ENCODE measurements at places on chromosomes 3 and 15. TPM values are rescaled to one million over a fixed set of nuclear protein-coding genes. Genes with fewer than 3 reads are reported as not detected.
A peak's percentile ranks its signal among the peaks of the same experiment; 100 is the strongest.

DNA sequence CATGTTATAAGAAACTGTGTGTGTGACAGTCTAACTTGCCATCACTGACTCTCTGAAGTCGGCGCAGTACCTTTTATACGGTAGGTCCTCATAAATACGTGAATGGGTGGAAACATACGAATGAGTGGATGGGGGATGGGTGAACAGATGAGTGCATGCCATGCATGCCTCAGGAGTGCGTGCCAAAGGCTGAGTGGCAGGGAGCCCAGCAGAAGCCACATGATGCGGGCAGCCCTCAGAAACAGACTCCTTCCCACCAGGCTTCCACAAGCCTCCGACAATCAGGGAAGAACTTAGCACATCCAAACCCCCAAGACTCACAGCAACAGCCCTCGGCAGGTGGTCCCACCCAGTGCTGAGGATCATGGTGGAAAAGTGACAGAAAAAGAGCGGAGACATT is 16.7 kb downstream of the HCN4 start:
- no peak for DNase-seq
- no peaks in the 10 kb centered on the region for H3K36me3 ChIP-seq
- H3K27me3 ChIP-seq, result no peaks in the 10 kb centered on the region

The HTR3E gene
- total RNA-seq, result not detected

The STRC gene
- 0.90 TPM for total RNA-seq

- DNase-seq, result no peak
- H3K4me1 ChIP-seq, result no peaks in the 10 kb centered on the region
- H3K4me3 ChIP-seq, result no peak overlapping the region
- H3K27me3 ChIP-seq, result no peaks in the 10 kb centered on the region
- H3K27ac ChIP-seq, result no peak overlapping the region
- no peaks in the 10 kb centered on the region for H3K36me3 ChIP-seq
Measured at GRCh38 chr3:72494130-72494529, 354.1 kb downstream of the SHQ1 start.

- H3K4me3 ChIP-seq, result no peak overlapping the region
- H3K4me1 ChIP-seq, result peaks cover 4% of the 10 kb centered on the region
- peak overlapping the region; percentile 95 for H3K27ac ChIP-seq
- no peaks in the 10 kb centered on the region for H3K36me3 ChIP-seq
- no peak for DNase-seq
Measured at GRCh38 chr3:24714436-24714835, 219.8 kb upstream of the THRB start.

The STRIT1 gene
- not detected for total RNA-seq

- no peak overlapping the region for H3K4me3 ChIP-seq
- DNase-seq, result no peak
- no peaks in the 10 kb centered on the region for H3K36me3 ChIP-seq
- no peaks in the 10 kb centered on the region for H3K27me3 ChIP-seq
Measured at GRCh38 chr15:93515256-93516051, 426.4 kb upstream of the RGMA start.

- no peak overlapping the region for H3K4me3 ChIP-seq
- H3K36me3 ChIP-seq, result no peaks in the 10 kb centered on the region
Measured at GRCh38 chr15:98506172-98506571, 142.2 kb upstream of the IGF1R start.

The PLXNA1 gene
- 51.3 TPM for total RNA-seq

- H3K27ac ChIP-seq, result no peak overlapping the region
- H3K36me3 ChIP-seq, result no peaks in the 10 kb centered on the region
- peak; percentile 93 for DNase-seq
Measured at GRCh38 chr15:67967871-67968431, 86.2 kb upstream of the PIAS1 start.

The CNTN6 gene
- 0.26 TPM for total RNA-seq

The CKMT1A gene
- total RNA-seq, result not detected

- DNase-seq, result no peak
- no peaks in the 10 kb centered on the region for H3K36me3 ChIP-seq
- H3K4me1 ChIP-seq, result peaks cover 3% of the 10 kb centered on the region
Measured at GRCh38 chr3:188200481-188200880, 46.5 kb downstream of the LPP start.

DNA sequence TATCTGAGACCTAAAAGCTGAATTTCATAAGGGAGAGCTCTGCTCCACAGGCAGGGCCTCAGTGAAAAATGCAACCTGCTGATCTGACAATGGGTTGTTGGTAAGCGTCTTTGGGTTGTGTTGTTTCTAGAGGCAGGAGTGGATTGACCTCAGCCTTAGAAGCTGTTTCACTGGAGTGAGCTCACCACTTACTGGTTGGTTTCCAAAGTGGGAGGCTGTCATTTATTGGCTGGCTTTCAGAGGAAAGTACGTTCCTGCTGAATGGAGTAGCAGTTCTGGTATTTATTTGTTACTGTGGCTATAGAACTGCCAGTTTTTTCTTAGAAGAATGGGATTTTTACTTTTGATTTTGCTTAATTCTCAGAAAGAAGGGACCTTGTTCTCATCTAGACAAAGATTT is 29.3 kb upstream of the COL6A5 start:
- DNase-seq, result no peak
- no peaks in the 10 kb centered on the region for H3K36me3 ChIP-seq
- H3K4me3 ChIP-seq, result no peak overlapping the region
- no peak overlapping the region for H3K27ac ChIP-seq
- H3K4me1 ChIP-seq, result no peaks in the 10 kb centered on the region

DNA sequence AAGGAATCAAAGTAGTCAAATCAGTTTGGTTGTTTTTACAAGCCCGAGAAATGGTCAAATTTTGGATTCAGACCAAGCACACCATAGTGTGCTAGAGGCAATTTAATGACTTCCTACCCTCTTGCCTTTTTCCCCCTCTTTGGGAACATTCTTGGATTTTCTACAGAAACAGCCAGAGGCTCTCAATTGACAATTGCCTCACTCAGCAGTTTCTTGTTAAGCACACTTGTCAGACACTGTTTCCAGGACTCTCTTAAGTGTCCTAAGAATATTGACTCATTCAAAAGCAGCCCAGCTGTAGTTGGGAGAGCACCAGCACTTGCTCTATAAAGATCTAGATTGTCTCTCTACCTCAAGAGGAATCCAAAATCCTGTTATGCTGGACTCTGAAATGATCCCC is 1.5 kb upstream of the SLC35G2 start:
- no peak overlapping the region for H3K4me3 ChIP-seq
- no peaks in the 10 kb centered on the region for H3K4me1 ChIP-seq
- DNase-seq, result no peak
- no peak overlapping the region for H3K27ac ChIP-seq

DNA sequence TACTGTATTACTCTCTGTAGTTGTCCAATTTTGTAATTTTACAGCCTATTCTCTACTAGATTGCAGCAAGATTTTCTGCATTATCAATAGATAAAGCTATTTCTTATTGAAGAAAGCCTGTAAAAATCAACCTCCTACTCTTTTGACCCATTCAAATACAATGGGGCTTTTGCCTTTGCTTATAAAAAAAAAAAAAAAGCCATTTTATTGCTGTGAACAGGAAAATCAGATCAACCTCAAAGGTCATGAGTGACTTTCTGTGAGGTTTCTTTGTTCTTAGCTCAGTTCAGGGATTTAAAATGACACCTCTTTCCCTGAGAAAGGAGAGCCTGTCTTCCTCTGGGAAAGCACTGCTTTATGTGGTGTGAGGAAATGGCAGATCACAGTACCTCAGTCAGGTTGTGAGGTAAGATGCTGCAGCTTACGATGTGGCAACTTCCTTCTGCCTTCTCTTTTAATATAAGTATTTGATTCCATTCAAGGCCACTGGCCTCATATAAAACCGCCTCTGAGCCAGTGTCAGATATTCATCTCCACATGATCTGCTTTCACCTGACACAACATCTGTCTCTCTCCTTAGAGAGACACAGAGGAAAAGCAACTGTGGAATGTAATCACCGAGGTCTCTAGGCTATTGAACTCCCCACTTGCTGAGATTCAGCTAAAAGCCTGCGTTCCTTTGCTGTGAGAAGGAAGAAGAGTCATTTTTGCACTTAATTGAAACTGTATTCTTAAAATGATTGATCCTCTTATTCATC is 161.5 kb upstream of the MB21D2 start:
- no peak overlapping the region for H3K4me3 ChIP-seq
- H3K27ac ChIP-seq, result no peak overlapping the region
- H3K27me3 ChIP-seq, result no peaks in the 10 kb centered on the region
- H3K36me3 ChIP-seq, result no peaks in the 10 kb centered on the region
- no peaks in the 10 kb centered on the region for H3K4me1 ChIP-seq

The PCCB gene
- total RNA-seq, result 18.7 TPM

GRCh38 chr3:129836381-129837064 is 57.0 kb downstream of the TMCC1 start:
- no peaks in the 10 kb centered on the region for H3K36me3 ChIP-seq
- no peak overlapping the region for H3K27ac ChIP-seq
- H3K4me1 ChIP-seq, result no peaks in the 10 kb centered on the region
- H3K27me3 ChIP-seq, result no peaks in the 10 kb centered on the region
- no peak for DNase-seq
- no peak overlapping the region for H3K4me3 ChIP-seq

The SLC12A1 gene
- total RNA-seq, result 0.81 TPM

DNA sequence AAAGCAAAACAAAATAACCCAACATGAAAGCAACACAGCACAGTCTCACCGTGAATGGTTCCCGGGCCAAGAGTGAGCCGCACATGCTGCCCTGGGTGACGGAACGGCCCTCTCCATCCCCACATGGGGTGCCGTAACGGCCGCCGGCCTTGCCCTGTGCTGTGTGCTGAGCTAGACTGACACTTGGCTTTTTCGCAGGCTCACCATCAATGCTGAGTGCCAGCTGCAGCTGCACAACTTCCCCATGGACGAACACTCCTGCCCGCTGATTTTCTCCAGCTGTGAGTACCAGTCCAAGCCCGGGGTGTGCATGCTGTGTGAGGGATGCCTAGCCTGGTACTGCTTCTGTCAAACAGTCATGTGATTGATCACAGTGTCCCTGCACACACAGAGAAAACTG is 357.6 kb downstream of the GABRG3 start:
- H3K27ac ChIP-seq, result no peak overlapping the region
- H3K4me1 ChIP-seq, result no peaks in the 10 kb centered on the region

The SLC41A3 gene
- 71.4 TPM for total RNA-seq

DNA sequence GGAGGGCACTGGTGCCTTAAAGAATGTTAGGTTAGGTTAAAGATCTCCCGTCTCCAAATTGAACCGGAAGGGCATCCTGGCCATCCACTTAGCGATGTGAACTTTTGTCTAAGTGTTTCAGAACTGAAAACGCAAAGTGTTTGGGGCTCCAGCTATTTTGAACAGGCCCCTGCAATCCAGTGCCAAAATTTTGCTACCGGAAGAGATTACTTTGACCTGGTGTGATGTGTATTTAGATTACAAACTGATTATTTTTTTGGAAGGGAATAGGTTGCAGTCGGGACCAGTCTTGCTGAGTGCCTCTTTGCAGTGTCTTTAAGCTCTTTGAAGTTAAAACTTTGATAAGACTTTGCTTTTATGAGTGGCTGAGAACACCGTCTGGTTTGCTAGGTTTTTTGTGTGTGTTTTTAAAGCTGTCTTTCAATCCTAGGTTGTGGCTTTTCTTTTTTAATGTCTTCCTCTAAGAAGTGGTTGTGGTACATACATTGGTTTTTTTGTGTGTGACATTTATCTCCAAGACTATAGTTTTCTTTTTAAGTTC is 179.6 kb downstream of the OR4M2 start:
- H3K4me1 ChIP-seq, result no peaks in the 10 kb centered on the region
- H3K27ac ChIP-seq, result no peak overlapping the region
- H3K27me3 ChIP-seq, result no peaks in the 10 kb centered on the region
- H3K36me3 ChIP-seq, result no peaks in the 10 kb centered on the region
- no peak overlapping the region for H3K4me3 ChIP-seq
- DNase-seq, result no peak

DNA sequence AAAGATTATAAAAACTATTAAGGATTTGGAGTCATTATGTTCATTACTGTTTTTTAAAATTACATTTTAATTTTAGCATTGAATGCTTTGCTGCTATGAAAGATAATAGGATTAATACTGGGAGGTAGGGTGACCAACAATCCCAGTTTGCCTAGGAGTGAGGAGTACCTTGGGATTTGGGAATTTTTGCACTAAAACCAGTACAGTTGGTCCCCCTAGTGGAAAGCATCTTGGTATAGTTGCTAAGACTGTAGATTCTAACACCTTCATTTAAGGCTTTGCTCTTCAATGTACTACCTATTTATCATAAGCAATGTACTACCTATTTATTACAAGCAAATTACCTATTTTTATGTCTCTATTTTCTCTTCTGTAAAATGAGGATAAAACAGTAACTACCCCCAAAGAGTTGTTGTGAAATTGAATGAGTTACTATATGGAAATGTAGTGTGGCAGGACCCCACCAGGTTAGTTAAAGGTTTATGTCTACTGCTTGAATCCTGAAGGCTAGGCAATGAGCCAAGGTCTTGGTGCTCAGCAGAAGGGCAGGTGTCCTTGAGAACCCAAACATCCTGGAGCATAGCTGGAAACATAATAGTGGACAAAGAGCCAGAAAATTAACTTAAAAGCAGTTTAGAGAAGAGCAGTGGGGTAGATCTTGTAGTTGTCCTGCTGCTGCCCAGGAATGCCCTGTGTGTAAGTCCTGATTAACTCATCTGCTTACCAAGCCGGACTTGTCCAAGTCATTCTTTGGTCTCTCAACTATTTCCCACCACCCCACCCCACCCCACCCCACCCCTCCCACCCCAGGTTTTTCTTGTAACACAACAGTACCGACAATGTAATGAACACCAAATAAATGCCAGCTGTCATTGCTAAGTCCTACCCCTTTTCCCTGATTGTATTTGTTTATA is 49.2 kb upstream of the NMD3 start:
- no peak overlapping the region for H3K4me3 ChIP-seq
- DNase-seq, result no peak
- H3K27ac ChIP-seq, result no peak overlapping the region
- no peaks in the 10 kb centered on the region for H3K4me1 ChIP-seq

Data from aorta (tissue), 5 donors.